ENCODE measurements at places on chromosomes 13 and 19. TPM values are rescaled to one million over a fixed set of nuclear protein-coding genes. Genes with fewer than 3 reads are reported as not detected.

The LRRC63 gene
- total RNA-seq, result 0.10 TPM

The NECTIN2 gene
- 141 TPM for total RNA-seq

The KCNRG gene
- total RNA-seq, result 4.8 TPM

The TNPO2 gene
- total RNA-seq, result 61.4 TPM

The ZNF850 gene
- 6.5 TPM for total RNA-seq

All from vein endothelial cell (primary cell).